ENCODE measurements at places on chromosomes 1 and 21.

GRCh38 chr1:97457446-97458089 lies 463.3 kb downstream of the DPYD start:
- no peak for DNase-seq

DNA sequence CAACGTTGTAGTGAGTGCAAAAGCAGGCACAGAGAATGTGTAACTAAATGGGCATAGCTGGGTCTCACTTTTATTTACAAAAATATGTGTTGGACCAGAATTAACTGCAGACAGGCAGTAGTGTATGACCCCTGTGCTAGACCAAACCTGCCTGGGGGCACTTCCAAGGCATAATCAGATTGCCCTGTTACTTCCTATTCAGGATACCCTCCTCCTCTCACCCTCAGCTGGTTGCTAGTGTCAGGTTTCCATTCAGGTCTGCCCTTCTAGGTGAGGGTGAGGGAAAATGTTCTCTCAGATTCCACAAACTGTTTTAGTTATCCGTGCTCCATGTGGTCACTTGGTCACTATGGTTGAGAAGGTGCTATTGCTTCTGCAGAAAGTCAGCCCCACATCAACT lies 387.3 kb downstream of the LMX1A start:
- DNase-seq: no peak

- DNase-seq: peak; percentile 32
Measured at GRCh38 chr1:48245106-48245505, 22.6 kb downstream of the SLC5A9 start.

DNA sequence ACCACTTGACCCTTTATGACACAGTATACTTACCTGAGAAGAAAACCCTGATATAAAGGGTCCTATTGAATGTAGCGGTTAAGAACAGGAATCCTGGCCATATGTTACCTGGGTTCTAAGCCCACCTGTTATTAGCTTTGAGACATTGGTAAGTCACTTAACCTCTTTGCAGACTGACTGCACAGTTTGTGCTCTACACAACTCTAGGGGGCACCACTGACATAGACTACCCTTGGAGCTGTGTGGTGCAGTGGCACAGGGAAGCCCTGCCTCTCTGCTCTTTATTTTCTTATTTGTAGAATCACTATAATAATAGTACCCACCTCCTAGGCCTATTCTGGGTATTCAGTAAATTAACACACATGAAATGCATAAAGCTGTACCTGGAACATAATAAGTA lies 165.6 kb downstream of the C1orf94 start:
- DNase-seq: no peak

DNA sequence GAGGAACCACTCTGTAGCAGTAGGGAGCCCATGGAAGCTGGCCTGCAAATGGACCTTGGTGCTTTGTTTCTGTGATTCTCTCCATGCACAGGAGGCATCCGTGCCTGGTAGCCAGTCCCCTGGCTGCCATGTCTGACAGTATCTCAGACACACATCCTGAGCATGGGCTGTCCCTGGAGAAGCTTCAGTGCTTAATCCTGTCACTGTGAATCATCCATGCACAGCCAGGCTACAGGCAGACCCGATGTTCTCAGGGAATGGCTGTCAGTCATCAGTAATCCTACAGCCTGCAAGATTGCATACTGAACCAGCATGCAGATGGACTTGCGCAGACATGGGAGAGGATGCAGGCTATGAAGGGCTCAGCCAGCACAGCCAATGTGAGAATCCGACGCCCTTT lies 606.3 kb upstream of the PLXNA2 start:
- no peak for DNase-seq

- DNase-seq: no peak
Measured at GRCh38 chr1:204846546-204846945, 24.1 kb upstream of the NFASC start.

DNA sequence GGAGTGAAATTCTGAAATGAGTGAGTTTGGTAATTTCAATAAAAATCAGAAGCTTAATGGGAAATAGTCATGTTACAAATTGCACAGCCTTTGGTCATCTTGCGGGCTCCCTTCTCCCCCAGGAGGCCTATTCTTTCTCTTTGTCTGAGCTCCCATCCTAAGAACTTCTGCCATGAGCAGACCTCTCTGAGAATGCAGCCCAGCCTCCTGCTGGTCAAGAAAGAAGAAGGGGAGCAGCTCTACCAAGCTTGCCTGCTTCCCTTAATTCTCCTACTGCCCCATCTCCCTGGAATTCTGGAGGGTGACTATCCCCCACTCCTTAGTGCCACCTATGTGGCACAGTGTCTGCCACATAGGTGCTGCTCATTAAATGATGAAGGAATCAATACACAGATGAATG lies 300.7 kb upstream of the DAB1 start:
- DNase-seq: no peak

- DNase-seq: peak; percentile 57
Measured at GRCh38 chr1:1432951-1433803, 2.3 kb upstream of the VWA1 start.

- no peak for DNase-seq
Measured at GRCh38 chr1:207911856-207912760, 1.2 kb upstream of the CD34 start.

DNA sequence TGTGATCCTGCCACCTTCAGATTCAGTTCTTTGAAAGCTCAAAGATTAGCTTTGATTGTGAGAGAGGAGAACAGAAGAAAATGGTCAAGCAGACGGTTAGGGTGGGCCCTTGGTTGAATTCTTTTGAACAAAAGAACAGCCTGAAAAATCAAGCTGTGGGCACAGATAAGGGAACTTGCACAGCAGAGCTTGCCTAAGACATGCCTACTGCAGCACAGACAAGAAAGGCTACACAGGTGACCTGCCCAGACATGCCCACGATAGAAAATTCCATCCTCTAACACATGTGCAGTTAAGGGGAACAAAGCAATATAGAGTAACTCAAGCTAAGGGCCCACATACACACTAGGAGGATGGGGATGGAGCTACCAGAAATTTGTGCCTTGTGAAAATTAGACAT lies 512.5 kb upstream of the LRRC7 start:
- DNase-seq: no peak

- no peak for DNase-seq
Measured at GRCh38 chr1:35959304-35959703, 28.4 kb downstream of the AGO3 start.

DNA sequence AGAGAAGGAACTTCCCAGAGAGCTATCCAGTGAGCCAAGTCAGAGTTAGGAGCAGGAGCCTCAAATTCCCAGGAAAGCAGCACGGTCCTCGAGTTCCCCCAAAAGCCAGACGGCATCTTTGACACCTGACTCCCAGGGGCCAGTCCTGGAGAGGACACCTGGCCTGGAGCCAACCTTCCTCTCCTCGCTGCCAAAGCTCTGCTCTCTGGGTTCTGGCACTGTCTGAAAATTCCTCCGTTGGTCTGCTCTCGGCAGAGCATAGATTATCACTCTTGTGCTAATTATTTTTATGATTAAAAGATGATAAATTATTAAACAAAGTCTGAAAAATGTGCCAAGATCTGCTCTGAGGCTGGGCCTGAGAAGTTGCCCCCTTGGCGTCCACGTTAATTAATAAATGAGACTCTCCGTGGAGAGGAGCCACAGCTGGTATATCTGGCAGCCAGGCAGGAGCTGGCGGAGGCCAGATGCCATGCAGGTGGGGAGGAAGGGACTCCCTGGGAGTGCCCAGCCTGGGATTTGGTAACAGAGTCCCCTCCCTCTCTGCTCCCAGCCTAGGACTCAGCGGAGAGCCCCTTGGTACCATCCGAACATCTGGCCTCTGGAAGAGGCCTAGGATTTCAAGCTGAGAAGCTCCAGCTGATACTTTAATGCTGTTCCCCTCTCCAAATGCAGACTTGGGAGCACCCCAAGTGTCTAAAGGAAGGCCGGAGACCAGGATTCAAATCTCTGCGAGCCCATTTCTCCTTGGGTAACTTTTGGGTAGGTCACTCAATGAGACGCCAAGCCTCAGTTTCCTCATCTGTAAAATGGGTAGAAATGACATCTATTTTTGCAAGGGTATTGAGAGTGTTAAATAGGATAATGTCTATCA lies 163.7 kb upstream of the POU3F1 start:
- DNase-seq: no peak

DNA sequence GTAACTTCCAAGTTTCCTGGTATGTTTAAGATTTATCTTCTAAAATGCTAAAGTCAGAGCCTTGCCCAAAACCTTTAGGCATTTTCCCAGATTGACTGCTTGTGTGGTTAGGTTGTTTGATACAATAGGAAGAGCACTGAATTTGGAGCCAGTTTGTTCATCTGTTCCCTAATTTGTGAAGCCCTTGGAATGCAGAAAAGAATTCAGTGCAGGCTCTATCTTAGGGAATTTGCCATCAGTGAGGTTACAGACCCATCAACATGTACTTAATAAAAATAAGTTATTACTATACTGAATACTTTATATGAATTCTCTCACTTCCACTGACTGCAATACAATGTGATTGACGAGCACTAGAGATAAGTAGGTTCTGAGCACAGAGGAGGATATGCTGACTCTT lies 120.2 kb downstream of the PIK3R3 start:
- DNase-seq: no peak

DNA sequence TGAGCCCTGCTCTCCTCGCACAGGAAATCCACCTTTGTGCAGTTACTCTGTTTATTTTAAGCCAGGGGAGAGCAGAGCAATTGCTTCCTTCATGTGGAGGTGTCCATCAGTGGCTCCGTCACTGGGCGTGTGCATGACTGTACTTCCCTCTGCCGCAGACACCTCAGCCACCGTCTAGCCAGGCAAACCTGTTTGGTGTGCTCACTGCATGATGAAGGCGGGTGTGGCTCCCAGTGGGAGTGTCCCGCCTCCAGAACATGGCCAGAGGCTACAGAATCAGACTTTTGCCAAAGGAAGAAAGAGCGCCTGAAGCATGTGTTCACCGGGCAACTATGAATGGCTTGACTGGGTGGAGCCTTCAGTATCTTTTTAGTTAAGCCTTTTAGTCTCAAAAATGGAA lies 26.1 kb upstream of the LAMC2 start:
- DNase-seq: no peak

GRCh38 chr1:16028237-16029002 lies 6.6 kb downstream of the CLCNKA start:
- DNase-seq: no peak

DNA sequence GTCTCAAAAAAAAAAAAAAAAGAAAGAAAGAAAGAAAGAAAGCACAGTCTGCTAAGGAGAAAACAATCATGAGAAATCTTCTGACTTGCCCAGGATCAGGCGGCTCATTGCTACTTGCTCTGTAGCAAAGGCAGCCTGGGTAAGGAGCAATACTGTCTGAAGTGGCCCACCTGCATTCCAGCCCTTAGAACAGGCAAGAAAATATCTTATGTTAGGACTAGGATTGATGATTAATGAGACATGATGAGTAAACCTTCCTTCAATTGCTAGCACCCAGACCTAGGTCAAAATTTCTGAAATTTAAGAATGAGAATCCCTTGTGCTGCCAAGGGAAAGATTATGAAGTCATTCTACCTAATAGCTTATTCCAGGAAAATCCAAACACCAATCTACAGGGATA lies 140.8 kb downstream of the DSCAM start:
- DNase-seq: no peak

- no peak for DNase-seq
Measured at GRCh38 chr1:23530087-23530746, 816 bp downstream of the E2F2 start.

DNA sequence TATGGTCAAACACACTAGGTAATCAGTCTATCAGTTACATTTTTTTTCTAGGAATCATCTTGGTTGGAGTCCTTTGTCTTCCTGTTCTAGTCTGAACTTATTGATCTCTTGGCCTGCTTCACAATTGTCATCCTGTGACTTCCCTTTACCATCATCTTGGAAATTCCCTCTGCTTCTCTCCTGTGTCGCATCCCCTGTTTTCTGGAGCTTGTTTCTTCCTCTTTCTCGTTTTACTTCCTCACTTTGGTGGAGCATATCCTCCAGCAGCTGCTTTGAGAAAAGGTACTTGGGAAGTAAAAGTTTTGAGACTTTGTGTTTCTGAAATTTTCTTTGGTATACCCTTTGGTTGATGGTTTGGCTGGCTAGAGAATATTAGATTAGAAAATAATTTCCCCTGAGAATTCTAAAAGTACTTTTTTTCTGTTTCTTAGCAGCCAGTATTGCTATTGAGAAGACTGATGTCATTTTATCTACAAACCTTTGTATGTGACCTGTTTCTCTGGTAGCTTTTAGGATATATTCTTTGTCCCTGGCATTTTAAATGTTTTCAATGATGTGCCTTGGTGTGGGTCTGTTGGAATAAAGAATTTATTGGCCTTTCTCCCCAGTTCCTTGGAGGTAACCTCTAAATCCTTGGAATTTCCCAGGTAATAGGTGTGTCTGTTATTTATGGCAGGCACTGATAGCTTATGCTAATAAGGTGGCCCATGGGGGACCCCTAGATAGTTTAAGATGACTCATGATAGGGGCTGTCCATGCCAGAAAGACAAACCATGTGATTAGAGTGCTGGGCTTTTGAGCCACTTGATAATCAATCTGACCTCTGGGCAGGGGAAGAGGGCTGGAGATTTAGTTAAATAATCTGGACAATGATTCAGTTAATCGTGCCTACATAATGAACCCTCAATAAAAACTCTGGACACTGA lies 6.1 kb upstream of the MYCL start:
- DNase-seq: no peak

DNA sequence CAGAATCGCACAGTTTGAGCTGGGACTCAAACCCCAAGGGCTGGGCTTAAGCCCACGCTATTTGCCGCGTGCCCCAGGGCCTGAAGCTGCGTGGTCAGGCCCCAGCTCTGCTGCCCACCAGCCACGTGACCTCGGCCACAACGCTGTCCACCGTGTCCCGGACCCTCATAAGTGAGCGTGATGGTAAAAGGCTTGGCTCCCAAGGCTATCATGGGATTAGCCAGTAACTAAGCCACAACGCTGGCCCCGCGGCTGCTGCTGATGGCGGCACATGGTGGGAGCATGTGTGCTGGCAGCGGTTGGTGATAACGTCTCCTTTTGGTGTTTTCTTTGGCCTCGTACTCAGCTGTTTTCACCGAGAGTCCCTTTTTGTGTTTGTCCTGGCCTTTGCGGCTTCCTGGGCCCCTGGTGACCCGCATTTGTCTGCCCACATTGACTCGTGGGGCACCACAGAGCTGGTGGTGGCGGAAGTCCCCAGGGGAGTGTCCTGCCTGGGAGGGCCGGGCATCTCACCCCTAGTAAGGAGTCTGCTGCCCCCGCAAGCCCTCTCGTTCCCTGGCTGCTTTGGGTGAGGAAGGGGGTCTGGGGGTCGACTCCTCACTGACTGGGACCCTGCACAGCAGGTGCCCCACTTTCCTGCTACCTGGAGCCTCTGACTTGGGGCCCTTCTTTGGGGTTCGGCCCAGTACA lies 29.3 kb downstream of the PRKCZ start:
- DNase-seq: no peak

- peak; percentile 88 for DNase-seq
Measured at GRCh38 chr1:203408486-203409481, 57.9 kb upstream of the FMOD start.

- DNase-seq: no peak
Measured at GRCh38 chr1:28341591-28341990, 12.8 kb downstream of the MED18 start.

DNA sequence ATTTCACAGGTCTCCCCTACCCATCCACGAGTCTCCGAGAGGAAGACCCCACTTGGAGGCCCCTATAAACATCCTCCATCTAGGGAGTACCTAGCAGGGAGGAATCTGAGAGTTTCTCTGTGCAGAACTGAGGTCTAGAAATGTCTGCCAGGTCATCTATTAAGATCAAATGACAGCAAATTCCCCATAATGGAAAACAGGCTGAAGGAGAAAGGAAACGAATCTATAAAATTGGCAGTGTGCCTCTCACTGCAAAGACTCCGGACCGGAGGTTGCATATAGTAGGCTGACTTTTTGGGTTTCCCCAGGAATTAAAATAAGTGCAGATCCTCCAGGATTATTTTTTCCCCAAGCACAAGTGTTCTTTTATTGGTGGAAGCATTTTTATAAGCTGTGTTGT lies 57.7 kb downstream of the NMNAT2 start:
- DNase-seq: no peak

GRCh38 chr1:99707535-99708142 lies 58.8 kb downstream of the FRRS1 start:
- peak; percentile 73 for DNase-seq
